Lower leg skin (tissue), 4 donors: ENCODE measurements at places on chromosomes 7 and 10. TPM values are rescaled to one million over a fixed set of nuclear protein-coding genes. Genes with fewer than 3 reads are reported as not detected.

RPEL1 gene
- not detected for total RNA-seq

ZNF727 gene
- not detected for total RNA-seq

FGFR2 gene
- 179 TPM for total RNA-seq

INMT gene
- total RNA-seq = 5.4 TPM

- DNase-seq = no peak
These were observed 30.0 kb downstream of the STK17A start for GRCh38 chr7:43612599-43613589.

- no peak for DNase-seq
These were observed 290.7 kb downstream of the THSD7A start for GRCh38 chr7:11541330-11541729.

DNA sequence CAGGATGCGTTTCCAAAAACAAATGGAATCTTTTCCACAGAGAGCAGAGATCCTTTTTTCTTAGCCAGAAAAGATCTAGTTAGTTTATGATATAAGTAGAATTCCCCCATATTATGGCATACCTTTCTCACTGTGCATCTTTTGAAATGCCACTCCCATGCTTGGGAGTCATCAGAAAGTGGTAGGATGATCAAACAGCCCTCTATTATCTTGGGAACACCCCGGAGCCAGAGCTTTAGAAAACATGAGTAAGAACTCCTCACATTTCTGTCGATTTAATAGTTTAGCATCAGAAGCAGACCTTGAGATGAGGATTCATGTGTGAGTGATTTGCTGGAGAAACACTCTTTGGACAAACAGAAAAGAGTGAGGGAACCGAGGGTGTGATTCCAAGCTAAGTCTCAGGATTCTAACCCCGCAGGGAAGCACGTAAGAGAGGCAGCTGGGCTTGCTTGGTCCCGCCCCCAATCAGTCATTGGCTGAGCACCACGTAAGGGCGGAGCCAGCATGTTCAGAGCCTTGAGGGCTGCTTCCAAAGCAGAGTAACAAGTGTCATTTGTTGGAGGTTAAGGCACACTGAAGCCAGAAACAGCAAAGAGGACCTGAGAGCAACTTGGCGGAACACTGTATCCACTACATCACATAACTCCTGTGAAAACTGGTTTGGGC lies 43.7 kb upstream of the NXPH1 start:
- no peak for DNase-seq

DNA sequence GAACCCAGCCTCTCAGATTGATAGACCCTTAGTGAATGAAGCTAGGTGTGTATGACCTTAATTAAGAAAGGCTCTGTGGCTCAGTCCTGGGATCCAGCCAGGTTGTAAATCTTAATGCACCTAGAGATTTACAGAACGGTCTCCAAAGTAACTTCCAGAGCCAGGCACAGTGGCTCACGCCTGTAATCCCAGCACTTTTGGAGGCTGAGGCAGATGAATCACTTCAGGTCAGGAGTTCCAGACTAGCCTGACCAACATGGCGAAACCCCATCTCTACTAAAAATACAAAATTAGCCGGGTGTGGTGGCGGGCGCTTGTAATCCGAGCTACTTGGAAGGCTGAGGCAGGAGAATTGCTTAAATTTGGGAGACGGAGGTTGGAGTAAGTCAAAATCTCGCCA lies 24.3 kb downstream of the CALHM2 start:
- DNase-seq = no peak

- no peak for DNase-seq
These were observed 30.3 kb downstream of the ERCC6 start for GRCh38 chr10:49508654-49509053.

DNA sequence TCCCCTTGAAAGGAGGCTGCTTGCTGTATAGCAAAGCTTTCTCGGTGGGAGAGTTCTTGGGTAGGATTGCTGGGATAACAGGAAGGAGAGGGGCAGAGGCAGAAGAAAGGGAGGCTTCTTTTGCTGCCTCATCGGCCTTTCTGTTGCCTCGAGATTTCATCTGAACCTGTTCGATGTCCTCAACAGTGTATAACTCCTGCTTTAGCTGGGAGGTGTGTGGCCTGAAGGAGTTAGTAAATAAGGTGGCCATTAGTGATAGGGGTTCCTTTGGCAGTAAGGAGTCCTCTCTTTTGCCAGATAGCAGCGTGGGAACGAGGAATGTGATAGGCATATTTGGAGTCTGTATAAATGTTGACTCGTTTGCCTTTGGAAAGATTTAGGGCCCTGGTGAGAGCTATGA lies 20.0 kb downstream of the SCIN start:
- DNase-seq = no peak

DNA sequence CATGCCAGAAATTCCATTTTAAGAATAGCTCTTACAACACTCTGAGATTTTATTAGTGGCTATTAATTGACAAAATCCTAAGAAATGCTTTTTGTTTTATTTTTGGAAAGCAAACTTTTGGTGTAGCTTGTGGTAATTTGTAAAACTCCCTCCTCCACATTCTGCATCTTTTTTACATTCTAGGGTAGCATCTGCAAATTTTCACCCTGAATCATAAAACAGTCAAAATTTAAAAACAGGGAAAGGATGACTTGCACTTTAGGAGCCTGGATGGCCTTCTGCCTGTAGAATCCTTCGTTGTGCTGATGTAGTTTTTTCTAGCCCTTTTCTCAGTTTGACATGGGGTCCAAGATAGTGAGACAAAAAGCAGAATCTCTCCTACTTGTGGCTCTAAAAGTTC lies 316.1 kb downstream of the ADRA2A start:
- DNase-seq = no peak
